ENCODE measurements at places on chromosomes 5 and 9.

- DNase-seq: no peak
Observed at GRCh38 chr5:178398901-178399700, 166.5 kb upstream of the PHYKPL start.

GRCh38 chr9:71990466-71990865, 69.9 kb downstream of the C9orf57 start:
- no peak for DNase-seq

DNA sequence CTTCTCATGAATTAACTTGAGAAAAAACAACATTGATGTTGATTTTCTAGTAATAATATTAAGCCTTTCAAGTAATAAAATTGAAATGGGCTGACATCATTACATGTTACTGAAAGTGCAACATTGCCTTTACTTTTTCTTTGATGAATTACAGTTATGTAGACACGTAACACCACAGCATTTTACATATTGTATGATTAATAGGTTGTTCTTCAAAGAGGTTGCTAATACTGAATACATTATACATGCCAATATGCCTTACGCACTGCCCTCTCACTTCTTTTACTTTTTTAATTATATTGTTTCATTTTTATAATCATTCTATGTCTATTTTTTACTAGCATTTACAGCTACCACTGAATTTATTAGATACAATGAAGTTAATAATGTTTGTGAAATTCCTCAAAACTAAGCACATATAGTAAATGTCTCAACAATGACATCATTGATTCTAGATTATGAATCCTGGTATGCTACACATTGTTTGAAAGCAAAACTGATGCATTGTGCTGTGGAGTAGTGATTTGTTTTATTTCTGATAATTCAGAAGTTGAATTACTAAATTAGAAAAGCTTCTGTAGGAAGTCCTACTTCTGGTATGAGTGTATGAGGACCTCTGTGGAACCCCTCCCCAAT, 464.4 kb upstream of the IZUMO3 start:
- no peak for DNase-seq

GRCh38 chr9:26888271-26888670, 4.3 kb downstream of the CAAP1 start:
- DNase-seq: no peak

GRCh38 chr5:73103870-73104299, 16.5 kb upstream of the TMEM171 start:
- no peak for DNase-seq

GRCh38 chr5:43332401-43332800, 19.2 kb upstream of the HMGCS1 start:
- no peak for DNase-seq

DNA sequence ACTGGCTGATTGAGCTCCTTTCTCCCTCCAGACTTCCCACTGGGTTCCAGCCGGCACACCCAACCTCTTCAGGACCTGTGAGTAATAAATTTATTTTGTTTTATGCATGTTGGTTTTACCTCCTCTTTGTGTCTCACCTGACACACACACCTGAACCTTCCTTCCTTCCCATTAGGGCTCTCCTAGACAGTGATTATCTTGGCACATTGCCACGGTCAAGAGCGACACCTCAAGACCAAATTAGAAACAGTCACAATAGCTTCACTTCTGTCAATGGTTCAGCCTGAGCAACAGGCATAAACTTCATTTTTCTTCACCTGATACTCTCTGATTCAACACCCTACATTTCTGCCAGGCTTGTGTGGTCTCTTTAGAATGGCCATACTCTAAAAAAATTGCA, 296.3 kb upstream of the SMARCA2 start:
- DNase-seq: no peak

GRCh38 chr5:117102591-117102990, 528.0 kb upstream of the SEMA6A start:
- DNase-seq: no peak

DNA sequence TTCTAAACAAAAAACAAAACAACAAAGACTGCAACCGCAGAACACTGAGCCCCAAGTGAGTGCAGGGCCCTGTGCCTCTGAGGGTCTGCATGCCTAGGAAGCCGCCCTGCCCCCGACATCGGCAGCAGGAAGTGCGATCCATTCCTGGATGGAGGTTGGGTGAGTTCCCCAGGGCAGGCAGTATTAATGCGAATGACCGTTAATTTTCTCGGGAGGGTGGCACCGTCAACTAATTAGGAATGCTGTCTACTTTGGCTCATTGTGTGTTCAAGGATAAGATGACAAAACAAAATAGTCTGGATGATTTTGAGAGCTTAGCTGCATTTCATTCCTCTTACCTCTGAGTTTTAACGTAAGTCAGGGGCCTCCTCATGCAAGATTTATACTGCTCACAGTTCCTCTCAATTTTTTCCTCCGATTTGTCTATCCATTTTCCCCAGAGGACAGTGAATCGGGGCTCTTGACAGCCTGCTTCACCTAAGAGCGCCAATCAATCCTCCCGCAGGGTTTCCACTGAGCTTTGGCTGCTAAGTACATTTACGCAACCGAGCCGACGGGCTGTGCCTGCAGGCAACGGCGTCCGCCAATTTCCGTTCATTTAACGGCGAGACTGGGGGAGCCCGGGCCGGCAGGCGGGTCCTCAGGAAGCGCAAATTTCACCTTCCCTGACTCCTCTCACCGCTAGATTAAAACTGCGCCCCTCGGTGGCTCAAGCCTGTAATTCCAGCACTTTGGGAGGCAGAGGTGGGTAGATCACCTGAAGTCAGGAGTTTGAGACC, 2.9 kb upstream of the NXNL2 start:
- no peak for DNase-seq

DNA sequence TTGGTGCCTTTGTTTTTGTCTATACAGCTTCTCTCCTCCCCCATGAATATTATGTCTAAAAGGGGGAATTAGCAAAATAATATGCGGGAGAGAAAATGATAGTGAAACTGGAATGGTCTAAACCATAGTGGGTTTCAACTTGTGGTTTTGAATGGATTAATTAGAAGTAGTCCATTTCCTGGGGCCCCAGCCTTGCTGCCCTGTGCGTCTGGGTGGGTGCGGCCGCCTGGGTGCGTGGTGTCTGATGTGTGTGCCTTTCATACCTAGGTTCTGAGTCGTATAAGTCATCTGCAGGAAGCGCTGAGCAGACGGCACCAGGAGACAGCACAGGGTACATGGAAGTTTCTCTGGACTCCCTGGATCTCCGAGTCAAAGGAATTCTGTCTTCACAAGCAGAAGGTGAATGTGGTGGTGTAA, 120.0 kb upstream of the CACNA1B start:
- no peak for DNase-seq

DNA sequence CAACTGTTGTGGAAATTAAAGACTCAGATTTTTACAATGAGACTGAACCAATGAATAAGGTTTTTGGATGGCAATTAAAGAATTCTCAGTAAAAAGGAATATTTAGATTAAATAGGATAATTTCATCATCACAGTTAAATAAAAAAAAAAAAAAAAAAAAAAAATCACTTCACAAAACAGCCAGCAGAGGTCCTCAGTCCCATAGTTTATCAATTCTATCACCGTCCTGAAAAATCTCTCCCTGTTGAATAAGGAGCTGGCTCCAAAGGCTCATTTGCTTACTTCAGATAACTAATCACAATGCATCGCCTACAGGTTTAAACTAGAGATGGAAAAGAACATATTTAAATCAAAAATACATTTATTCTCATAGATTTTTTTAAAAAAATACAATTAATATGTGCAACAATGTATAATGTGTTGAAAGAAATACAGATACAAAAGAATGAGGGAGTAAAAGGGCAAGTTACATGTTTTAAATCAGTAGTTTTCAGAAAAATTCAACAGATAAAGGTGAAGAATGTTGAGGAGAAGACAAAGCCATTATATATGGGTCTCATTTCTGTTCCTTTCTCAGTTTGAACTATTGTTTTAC, 175.8 kb upstream of the CHD1 start:
- DNase-seq: peak; percentile 23

GRCh38 chr9:113568571-113569321, 105.2 kb downstream of the RGS3 start:
- DNase-seq: no peak

DNA sequence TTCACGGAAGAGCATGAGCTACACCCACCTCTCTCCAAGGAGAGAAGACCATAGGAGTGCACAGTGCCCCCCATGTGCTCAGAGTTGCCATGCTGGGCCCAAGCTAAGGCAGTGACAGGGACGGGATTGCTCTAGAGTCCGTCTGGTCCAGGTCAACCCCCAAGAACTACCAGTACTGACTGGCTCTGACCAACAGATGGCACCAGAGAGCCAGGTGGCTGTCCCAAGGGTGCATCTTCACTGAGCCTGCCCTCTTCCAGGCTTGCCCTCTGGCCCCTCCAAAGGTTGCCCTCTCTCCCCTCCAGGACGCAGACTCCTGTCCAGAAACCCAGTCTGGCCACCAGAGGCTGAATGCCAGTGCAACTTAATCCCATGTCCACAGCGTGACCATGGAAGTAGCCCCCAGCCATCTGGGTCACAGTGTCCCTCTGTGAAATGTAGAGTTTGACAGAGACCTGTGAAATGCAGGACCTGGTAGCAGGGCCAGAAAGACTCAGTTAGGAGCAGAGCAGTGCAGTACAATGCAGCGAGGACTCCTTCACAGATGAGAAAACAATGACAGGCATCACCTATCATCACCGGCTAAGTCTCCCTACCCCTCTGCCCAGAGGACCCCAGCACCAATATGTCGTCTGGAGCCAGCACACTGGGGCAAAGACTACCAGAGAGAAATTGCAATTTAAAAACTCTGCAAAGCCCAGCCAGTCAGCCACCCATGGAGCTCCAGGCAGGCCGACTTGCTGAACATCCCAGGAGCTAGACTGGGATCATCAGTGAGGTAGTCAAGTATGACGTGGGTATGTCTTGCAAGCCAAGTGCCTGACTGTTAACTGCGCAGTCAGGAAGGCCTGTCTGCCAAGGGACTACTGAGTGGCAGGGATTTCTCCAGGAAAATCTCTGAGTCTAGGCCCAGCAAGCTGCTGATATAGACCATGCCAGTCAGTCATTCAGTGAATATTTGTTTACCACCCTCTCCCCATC, 7.7 kb upstream of the SKP1 start:
- no peak for DNase-seq

GRCh38 chr9:107000218-107000617, 137.3 kb downstream of the ZNF462 start:
- DNase-seq: no peak

DNA sequence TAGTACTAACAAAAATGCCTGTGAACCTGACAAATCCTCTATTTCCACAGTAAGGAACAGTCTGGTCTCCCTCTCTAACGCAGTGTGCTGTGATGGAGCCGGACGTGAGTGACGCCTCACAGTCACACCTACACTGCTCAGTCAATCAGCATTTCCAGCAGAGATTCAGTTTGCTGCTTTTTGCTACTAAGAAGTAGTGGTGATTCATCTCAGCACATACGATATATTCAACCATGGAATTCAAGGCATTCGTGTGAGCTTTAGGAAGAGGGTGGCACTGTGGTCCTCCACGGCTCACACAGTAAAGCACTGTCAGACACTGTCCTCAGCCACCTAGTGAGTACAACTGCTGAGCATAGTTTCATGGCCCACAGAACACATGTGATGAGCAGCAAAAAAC, 70.9 kb downstream of the SETX start:
- no peak for DNase-seq

- DNase-seq: no peak
Observed at GRCh38 chr5:124301850-124302249, 444.6 kb downstream of the ZNF608 start.

DNA sequence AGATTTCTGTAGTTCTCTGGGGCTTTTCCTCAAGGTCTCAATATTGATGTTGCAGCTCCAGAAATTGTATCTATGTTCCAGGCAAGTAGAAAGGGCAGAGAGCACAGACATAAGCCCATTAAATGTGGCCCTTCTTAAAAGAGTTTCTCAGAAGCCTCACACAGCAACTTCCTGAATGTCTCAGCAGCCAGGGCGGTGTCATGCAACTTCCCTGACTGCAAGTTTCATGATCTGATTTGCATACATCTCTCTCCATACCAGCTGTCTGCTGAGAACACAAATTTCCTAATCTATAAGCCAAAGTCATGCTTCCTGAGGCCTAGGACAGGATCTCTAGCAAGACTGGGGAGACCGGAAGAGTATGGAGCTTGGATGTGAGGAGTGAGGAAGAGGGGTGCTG, 13.0 kb downstream of the RGS7BP start:
- no peak for DNase-seq

GRCh38 chr5:104998572-104998971, 1436.0 kb upstream of the NUDT12 start:
- DNase-seq: no peak

DNA sequence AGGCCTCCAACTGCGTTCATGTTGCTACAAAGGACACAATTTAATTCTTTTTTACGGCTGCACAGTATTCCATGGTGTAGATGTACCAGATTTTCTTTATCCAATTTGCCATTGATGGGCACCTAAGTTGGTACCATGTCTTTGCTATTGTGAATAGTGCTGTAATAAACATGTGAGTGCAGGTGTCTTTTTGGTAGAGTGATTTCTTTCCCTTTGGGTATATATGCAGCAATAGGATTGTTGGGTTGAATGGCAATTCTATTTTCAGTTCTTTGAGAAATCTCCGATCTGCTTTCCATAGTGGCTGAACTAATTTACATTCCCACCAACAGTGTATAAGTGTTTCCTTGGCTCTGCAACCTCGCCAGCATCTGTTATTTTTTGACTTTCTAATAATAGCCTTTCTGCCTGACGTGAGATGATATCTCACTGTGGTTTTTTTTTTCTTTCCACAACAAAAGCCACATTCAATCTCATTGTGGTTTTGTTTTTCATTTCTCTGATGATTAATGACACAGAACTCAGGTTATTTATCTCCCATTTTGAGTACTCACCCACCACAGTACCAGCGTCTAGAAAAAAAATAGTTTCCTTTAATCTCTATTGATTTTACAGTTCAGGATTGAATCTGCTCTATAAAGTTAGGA, 21.9 kb downstream of the ARRDC3 start:
- DNase-seq: no peak

DNA sequence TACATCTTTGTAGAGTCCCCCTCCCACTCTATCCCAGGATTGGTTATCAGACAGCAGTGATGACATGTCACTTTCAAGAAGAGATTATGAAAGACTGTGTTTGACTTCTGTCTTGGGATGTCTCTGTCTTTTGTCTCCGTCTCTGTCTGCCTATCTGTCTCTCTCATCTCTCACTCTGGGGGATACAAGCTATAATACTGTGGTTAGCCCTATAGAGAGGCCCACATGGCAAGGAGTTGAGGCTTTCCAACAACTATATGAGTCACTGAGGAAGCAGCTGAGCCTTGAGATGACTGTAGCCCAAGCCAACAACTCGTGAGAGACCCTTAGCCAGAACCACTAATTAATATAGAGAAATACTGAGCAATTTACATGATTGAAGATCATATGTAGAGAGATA, 284.8 kb downstream of the PDE4D start:
- no peak for DNase-seq

Measured in NCI-H1048 (cell line).